Activated CD4-positive, alpha-beta T cell treated with anti-CD3 and anti-CD28 coated beads for 48 hours (primary cell): ENCODE measurements at places on chromosomes 1 and 21.

DNA sequence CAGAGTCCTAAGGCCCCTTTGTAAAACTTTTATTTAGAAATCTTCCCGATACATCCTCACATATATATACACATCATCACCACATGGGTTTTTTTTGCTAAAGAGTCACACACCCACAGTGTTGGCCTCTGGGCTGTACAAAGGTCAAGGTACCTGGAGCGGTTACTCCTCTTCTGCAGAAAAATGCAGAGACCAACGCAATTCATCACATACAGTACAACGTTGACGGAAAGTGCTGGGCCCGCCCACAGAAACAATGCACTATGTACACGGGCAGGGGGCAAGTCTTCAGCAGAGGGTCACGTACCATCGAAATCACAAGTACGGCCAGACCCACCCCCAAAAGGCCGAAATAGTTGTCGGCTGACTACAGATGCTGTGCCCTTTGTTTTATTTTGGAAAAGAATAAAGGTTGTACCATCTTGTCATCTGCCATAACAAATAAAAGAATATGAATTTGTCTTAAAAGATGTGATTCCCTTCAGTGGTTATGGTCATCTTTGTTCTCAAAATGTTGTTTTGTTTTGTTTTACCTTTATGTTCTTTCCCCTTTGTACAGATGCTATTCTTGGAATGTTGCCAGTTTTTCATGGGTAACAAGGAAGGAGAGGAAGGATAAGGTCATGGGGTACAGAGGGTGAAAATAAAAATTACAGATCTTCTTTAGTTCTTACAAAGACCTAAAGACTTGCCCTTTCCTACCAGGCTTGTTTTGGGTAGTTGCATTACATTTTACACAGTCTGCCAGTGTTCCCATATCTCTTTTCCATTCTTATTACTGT lies 15.6 kb downstream of the TAL1 start:
- no peak for DNase-seq

DNA sequence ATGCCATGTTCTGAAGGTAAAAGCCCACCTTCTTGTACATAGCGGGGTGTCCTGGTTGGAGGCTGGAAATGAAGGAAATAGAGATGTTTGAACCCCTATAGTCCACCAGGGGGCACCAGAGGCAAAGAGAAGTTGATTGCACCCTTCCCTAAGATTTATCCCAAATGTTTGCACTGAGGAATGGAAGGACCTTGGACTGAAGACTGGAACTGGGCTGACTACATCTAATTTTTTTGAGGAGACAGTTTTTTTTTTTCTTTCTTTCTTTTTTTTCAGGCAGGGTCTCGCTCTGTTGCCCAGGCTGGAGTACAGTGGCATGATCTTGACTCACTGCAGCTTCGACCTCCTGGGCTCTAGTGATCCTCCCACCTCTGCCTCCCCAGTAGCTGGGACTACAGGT lies 55.3 kb upstream of the EIF4G3 start:
- peak; percentile 34 for DNase-seq

DNA sequence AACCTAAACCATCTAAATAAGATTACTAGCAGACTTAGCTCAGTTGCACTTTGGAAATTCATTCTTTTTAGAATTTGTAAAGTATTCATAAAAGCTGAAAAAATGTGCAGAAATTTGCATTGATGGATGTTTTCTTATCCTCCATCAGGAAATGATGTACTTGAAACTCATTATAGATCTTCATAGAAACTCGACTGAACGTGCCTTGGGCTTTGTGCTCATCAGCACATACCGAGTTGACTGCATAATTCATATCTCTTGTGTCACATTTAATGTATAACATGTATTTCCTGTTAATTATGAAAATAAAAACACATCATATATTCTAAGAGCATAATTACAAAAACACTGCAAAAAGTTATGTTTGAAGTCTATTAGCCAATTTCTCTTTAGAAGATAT lies 290.9 kb upstream of the NR5A2 start:
- DNase-seq = no peak

DNA sequence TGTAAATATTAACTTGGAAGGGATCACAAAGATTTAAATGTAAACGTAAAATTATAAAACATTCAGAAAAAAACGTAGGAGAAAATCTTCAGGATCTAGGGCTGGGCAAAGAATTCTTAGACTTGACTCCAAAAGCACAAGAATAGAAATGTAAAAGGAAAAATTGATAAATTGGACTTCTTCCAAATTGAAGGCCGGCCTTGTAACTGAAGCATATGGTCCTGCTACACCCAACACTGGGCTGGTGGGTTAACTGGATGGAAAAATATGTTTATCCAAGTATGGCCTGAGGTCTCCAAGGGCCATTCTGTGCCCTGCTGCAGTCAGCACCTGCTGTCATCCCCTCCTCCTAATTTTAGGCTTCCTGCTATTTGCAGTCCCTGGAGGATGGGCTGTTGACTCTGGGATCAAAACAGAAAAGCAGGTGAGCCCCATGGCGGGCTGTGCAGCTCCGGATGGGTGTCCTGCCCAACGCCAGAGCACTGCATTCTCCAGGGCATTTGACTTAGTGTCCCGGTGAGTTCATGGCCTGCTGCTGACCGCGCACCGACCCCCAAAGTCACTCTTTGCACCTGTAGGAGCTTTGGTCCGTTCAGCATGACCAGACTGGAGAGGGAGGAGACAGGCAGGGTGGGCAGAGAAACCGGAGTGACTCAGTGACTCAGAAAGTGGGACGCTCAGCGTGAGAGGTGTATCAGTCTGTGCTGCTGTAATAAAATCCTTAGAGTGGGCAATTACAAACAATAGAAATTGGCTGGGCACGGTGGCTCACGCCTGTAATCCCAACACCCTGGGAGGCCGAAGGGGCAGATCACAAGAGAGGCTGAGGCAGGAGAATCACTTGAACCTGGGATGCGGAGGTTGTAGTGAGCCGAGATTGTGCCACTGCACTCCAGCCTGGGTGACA lies 6.1 kb upstream of the AIRE start:
- DNase-seq = no peak

GRCh38 chr1:8816264-8816663 lies 1.2 kb downstream of the RERE start:
- no peak for DNase-seq

DNA sequence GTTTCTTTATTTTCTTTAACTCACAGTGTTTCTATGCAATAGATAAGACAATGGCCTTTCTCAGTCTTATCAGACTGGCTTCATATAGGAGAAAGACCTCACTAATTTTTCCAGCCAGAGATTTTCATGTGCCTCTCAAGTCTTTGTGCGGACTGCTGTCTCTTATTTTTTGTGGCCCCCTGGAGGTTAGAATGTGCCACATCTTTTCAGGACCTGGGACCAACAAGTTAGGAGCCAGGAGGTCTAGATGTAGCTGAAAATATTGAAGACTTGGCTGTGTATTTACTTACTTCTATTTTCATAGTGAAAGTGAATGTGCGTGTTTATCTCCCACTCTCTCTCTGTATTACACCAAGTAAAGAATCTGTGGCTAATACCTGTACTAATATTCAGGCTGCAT lies 42.1 kb upstream of the CFHR3 start:
- DNase-seq = no peak

- no peak for DNase-seq
Measured at GRCh38 chr1:153773096-153773921, 1.9 kb upstream of the SLC27A3 start.

- no peak for DNase-seq
Measured at GRCh38 chr1:223137455-223138085, 5.5 kb downstream of the TLR5 start.

DNA sequence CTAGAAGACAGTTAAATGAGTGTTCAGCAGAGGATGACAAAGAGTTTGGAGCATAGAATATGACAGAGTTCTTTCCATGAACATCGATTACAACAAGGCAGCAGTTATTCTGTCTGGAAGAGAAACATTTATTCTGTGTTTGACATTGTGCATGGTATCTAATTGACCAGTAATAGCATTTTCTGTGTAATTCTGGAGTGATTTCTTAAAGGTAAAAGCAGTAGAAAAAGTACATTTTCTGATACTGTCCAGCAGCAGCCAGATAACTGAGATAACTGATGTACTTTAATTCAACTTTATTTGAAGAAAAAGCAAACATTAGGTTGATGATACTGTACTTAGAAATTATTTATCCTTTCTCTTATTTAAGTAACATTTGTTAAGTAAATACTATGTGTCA lies 497.1 kb downstream of the AGBL4 start:
- DNase-seq = no peak

- DNase-seq = no peak
Measured at GRCh38 chr1:76865696-76866286, 1.5 kb upstream of the ST6GALNAC5 start.

DNA sequence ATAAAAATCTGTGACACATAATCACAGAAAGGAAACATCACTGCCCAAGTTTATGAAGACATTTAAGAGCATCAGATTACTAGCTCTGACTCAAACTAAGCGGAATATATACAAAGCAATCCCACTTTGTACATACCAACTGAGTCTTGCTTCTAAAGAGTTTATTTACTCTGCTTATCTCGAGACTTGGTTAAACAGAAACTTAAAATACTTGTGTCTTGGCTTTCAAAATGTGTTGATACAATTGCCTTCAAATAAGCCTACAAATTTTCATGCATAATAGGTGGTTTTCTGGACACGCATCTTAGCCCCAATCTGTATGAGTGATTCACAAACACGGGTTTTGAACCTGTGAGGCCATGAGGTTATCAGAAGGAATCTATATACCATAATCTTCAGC lies 21.0 kb downstream of the CD160 start:
- no peak for DNase-seq

DNA sequence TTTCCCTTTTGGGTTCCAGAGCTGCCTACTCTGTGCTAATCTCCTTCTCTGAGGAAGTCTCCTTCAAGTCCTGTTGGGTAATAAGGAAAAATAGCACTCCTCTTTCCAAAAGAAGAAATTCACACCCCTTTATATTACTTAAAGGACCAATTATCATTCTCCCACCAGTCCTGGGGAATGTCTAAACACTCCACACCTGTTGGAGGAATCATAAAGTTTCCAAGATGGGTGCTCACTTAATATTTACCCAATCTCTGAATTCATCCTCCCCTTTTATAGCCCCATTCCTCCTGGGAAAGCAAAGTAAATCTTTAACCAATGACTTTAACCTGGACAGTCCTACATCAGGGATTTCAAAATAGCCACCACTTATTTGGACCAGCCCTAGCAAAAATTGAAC lies 873.1 kb downstream of the KCNT2 start:
- no peak for DNase-seq

- DNase-seq = peak; percentile 55
Measured at GRCh38 chr21:17775431-17776126, 43.6 kb downstream of the C21orf91 start.

- DNase-seq = no peak
Measured at GRCh38 chr1:12405325-12406210, 175.7 kb downstream of the VPS13D start.

DNA sequence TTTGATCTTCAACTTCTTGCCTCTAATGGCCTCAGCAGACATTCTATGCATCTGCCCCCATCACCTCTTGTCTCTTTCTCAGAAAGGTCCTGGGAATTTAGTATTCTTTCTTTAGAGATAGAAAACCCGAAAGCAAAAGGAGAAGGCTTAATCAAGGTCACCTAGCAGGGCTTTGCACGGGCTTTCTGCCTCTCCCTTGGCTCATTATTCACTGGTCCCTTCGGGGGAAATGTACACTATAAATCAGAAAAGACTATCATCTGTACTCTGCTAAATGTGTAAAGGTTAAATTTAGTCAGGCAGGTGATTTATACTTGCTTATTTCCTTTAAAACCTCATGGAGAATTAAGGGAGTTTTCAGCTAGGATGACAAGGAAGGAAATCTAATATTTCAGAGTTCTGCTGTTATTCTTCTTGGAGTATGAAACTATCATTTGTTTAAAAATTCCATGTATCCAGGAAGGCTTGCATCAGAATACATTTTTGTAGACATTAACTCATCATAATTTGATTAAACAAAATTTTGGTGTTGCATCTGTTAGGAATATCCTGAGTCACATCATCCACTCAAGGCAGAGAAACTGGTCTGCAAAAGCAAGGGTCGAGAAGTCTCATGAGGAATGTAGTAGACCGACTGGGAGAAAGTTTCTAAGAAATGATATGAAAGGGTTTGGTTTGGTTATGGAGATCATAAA lies 124.6 kb downstream of the GABPA start:
- no peak for DNase-seq

- no peak for DNase-seq
Measured at GRCh38 chr1:180237869-180238476, 7.9 kb downstream of the LHX4 start.

DNA sequence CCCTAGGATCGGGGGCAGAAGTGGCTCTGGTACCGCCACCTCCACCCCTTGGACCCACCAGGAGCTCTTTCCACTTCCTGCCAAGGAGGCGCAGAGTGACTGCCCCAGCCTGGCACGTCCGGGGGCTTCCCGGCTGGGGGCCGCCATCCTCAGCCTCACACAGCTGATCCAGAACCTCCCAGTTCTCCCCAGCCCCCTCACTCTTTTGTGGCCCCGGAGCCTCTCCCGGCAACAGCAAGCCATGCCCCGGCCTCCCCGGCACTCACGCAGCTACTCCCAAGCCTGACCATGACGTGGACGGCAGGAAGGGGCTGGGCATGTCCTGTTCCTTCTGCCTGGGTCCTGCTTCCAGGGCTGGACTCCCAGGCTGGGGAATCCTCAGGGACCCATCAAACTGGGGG lies 17.1 kb downstream of the TP73 start:
- DNase-seq = no peak

- no peak for DNase-seq
Measured at GRCh38 chr1:182656842-182657397, 27.5 kb downstream of the RGS8 start.
